ENCODE measurements at places on chromosomes 2 and 18.
A peak's percentile ranks its signal among the peaks of the same experiment; 100 is the strongest.

- DNase-seq: no peak
Observed at GRCh38 chr2:23760736-23761135, 166.2 kb downstream of the ATAD2B start.

GRCh38 chr2:166725927-166726924, 162.1 kb upstream of the XIRP2 start:
- DNase-seq: no peak

DNA sequence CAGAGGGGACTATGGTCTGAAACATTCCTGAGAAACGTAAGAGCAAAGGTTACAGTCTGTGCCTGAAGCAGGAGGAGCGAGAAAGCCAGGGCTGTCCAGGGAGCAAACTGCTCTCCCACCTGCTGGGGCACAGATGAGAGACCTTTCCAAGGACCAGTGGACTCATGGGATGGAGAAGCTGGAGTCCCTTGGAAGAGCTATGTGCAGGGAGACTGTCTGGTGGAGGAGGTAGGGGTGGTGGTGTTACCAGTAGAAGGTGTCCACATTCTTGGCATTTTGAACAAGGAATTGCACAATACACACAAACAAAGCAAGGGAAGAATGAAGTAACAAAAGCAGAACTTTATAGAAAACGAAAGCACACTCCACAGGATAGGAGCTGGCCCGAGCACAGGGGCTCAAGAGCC, 97.9 kb upstream of the CYRIA start:
- DNase-seq: no peak

GRCh38 chr2:1514391-1515072, 101.3 kb downstream of the TPO start:
- no peak for DNase-seq

- no peak for DNase-seq
Observed at GRCh38 chr2:229523663-229524062, 190.7 kb downstream of the DNER start.

DNA sequence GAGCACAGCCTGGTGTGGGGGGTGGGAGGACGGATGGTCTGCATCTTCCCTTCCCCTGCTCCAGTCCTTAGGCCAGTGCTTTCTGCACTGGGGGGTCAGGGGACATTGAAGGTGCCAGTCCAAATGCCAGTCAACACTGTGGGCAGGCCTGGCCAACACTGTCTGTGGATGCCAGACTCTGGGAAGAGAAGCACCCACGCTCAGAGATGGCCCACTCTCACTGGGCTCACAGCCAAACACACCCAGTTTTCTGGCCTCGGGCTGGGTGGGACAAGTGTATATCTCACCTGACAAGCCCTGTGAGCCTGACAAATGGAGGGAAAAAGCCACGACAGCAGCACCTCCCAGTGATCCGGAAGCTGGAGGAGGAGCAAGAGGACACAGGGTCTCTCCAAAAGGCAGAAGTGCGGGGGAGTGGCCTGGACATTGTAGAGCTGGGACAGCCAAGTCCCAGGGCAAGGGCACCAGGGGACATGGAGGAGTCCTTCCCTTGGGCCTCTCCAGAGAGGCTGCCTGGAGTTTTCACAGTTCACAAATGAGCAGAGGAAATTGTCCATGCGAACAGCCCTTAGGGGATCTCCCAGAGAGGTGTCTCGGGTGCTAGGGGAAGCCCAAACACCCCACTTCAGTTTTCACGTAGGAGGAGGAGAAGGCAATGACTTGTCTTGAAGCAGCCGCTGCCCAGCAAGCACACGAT, 79.3 kb downstream of the SDC1 start:
- peak; percentile 79 for DNase-seq

DNA sequence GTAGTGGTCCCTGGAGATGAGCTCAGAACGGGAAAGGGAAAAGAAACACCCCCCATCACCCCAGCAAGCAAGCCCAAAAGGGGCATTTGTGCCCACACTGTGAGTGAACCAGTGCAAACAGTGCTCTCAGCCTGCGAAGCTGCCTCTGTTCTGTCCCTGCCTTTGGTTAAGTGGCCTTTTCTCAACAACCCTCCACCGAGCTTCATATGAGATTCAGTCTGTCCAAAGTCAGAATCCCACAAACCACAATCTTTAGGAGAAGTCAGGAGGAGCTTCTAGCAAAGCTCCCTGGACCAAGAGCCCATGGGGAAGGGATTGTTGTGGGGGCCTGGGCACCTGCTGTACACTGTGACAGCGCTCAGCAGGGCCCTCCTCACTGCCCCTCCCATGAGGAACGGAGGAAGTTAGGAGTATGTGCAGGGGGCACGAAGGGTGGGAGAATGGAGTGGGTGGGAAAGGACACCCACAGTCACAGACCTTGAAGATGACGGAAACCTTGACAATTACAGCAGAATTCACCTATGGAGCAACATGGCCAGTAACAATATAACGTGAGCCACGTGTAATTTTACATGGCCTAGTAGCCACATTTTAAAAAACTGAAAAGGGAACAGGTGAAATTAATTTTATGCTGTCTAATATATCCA, 119.5 kb downstream of the SMAD7 start:
- DNase-seq: no peak

GRCh38 chr2:176643646-176644045, 374.4 kb downstream of the MTX2 start:
- no peak for DNase-seq

DNA sequence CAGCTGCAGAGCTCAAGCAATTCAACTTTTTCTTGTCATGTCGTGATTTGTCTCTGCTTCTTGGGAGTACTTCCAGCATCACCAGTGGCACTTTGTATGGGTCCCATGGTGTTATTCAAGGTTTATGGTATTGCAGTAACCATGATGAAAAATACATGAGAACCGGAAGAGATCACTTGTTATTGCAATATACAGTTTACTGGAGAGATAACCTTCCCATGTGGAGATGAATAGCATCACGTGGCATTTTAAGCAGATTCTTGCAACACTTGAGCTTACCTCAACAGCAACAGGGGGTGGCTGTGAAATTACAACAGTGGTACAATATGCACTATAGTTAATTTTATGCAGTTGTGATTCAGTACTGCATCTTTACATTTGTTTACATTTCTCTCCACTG, 97.4 kb downstream of the APOB start:
- no peak for DNase-seq

DNA sequence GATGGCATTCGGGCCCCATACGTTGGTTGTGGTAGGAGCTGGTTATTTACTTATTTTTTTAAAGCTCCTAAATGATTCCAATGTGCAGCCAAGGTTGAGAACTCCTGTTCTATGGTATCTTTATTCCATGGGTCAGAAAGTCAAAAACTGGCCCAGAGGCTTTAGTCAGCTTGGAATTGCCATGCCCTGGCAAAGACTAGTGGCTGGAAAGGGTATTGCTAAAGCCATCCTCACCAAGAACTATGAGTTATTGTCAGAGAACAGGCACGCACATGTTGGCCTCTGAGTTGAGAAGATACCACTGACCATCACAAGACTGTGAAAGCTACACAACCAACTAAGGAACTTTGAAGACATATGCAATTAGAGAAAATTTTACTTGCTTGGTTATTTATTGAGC, 47.9 kb upstream of the ACMSD start:
- DNase-seq: no peak

DNA sequence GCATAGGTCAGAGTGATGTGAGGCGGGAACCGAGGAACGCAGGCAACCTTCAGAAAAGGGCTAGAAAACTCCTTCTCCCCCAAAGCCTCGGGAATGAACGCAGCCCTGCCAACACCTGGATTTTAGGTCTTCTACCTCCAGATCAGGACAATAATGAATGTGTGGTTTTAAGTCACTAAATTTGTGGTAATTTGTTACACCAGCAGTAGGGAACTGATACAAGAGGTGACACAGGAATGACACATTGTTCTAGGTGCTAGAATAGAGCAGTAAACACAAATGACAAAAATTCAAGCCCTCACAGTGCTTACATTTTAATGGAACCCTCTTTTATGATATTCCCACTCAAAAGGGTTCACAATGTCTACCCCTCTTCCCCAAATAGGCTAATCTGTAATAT, 39.2 kb upstream of the EML4 start:
- no peak for DNase-seq

- peak; percentile 94 for DNase-seq
Observed at GRCh38 chr18:76499637-76500340, 4.7 kb upstream of the ZNF516 start.

GRCh38 chr2:158091647-158092046, 10.0 kb upstream of the UPP2 start:
- DNase-seq: no peak

- DNase-seq: no peak
Observed at GRCh38 chr2:127078666-127079270, 28.2 kb downstream of the BIN1 start.

GRCh38 chr2:26875065-26875634, 27.2 kb downstream of the DPYSL5 start:
- DNase-seq: no peak

DNA sequence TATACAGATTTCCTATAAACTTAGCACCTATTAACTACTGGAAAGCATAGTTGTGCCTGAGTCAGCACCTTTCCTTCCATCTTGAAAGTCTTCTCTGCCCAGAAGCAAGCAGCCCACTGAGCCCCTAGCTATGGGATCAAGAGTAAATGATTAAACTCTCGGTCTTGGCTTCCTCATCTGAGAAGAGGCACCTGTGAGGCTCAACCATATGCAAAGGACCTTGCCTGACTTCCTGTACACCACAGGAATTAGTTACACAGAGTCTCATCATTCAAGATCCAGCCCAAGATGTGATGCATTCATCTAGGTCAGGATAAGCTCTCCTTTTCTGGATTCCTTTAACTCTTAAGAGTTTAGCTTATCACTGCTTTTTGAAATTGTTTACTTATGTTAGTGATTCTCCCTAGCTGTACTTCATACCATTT, 96.0 kb downstream of the CDH2 start:
- no peak for DNase-seq

DNA sequence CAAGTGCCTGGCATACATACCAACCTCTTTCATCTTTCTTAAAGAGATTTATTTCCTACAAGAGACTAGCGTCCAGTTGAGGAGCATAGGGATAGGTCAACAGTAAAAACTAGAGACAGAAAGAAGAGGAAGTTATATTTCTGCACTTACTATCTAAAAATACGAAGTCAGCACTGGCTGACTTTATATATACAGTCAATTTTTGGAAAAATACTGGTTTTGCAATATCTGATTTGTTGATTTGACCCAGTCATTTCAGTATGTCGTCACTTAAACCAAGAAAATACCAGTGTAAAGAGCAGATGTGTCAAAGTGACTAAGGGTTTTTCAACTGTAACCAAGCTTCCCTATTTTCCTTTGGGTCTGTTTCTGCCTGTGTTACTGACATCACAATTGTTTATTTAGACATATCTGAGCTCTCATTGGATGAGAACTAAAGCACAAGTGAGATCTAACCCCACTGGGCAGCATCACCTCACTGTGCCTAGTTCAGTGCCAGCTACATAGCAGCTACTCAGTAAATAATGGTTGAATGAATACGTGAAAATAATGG, 23.0 kb downstream of the CYTIP start:
- peak; percentile 40 for DNase-seq

GRCh38 chr2:63628403-63628942, 39.7 kb downstream of the MDH1 start:
- peak; percentile 5 for DNase-seq

DNA sequence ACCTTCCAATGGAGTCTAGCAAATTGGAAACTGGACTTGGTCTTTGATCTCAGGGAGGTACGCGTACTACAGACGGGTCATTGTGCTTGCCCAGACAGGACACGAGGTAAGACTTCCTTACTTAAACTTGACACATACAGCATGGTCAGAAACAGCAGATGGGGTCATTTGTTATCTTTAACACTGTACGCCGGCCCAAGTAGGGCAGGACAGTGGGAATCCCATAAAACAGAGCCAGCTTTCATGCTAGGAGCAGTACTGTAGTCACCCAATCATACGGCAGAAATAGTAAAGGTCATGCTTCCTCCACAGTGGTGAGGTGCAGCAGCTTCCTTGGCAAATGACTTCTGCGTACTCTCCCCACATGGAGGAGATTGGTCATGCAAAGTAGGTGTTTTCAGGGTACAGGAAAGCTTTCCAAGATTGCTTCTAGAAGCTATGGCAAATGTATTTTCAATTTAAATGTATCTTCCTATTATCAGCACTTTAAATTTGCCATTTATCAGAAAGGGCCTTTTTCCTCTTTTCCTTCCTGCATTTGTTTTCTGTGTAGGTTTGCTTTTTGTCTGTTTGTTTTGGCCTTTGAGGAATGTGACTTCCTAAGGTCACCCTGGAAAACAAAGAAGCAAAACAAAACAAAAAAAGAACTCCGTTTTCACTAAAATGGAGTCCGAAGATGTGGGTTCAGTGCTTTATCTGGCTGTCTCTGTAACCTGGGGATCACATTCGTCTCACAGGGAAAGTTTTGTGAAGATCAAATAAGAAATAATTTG, 74.0 kb upstream of the DSG1 start:
- no peak for DNase-seq

DNA sequence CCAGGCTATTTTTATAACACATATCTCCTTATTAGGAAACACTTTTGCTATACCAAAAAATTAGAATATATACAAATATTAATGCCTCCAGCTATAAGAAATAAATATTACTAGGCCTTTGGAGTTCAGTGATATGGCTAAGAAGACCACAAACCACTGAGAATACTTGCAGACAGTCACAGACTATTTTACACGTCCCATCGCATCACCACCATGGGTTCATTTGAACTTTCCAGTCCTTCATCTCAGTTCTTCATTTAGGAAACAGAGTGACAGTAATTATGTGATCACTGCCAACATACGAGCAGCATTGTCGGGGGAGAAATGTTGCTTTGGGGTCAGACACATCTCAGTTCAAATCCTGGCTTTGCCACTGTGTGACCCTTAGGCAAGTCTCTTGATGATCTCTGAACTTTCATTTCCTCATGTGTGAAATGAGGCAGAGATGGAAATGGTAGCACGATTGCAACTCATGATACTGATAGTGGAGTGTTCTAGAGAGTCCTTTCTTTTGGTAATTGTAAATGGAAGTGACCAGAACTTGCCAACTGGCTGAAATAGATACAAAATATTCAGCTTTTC, 138.9 kb upstream of the NRP2 start:
- no peak for DNase-seq

DNA sequence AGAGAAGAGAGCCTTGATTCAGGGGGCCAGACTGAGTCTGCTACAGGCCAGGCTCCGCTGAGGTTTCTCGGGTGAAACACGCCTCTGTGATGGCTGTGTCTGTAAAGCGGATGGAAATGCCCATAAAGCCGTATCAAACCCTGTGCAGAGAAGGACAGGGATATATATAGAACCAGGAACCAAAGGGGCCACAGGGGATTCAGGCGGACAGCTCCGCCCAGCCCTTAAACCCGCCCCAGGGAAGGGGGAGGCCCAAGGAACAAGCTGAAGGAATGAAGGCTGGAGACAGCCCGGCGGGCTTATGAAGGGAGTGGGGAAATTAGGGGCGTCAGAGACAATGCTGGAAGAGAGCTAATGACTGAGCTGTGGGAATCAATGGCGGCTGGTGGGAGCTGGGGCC, 42.1 kb downstream of the NHEJ1 start:
- no peak for DNase-seq

GRCh38 chr2:10537522-10538199, 89.5 kb upstream of the ODC1 start:
- no peak for DNase-seq

DNA sequence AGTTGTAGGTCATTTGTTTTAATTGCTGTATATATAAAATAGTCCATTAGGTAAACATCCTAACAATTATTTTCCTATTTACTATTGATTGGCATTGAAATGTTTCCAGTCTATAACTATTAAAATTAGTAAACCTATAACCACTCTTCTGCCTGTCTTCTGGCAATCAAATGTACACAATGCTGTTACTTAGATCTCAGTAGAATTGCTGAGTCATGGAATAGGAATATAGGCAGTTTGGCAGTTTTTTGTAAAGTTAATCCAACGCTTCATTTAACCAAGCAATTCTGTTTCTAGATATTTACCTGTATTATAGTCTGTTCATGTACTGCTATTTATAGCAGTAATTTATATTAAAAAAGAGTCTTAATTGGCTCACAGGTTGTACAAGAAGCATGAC, 518.1 kb downstream of the DCDC2C start:
- DNase-seq: no peak
